NCI-H1436 treated with DMSO at 0.1 percent for 48 hours (cell line): ENCODE measurements at places on chromosomes 1 and 21.

DNA sequence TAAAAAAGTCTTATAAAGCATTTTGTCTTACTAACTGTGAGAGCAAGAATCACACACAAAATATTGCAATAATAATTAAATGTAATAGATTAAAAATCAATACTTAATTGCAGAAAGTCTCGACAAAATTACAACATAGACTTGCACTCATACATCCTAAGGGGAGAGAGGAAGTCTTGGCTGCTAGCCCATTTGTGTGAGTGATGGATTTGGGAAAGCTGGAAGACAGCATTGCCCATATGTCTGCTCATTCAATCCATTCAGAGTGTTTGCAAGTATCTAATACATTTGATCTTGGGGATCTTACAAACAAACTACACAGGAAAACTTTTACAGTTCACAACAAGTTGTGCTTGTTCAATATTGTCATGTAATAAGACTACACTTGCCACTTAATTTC, 140.5 kb downstream of the COL11A1 start:
- DNase-seq: no peak

- DNase-seq: no peak
Measured at GRCh38 chr1:234750922-234751627, 141.1 kb upstream of the IRF2BP2 start.

GRCh38 chr1:82919837-82920236, 1079.1 kb downstream of the TTLL7 start:
- no peak for DNase-seq

GRCh38 chr1:89941110-89941766, 53.7 kb upstream of the ZNF326 start:
- DNase-seq: no peak

DNA sequence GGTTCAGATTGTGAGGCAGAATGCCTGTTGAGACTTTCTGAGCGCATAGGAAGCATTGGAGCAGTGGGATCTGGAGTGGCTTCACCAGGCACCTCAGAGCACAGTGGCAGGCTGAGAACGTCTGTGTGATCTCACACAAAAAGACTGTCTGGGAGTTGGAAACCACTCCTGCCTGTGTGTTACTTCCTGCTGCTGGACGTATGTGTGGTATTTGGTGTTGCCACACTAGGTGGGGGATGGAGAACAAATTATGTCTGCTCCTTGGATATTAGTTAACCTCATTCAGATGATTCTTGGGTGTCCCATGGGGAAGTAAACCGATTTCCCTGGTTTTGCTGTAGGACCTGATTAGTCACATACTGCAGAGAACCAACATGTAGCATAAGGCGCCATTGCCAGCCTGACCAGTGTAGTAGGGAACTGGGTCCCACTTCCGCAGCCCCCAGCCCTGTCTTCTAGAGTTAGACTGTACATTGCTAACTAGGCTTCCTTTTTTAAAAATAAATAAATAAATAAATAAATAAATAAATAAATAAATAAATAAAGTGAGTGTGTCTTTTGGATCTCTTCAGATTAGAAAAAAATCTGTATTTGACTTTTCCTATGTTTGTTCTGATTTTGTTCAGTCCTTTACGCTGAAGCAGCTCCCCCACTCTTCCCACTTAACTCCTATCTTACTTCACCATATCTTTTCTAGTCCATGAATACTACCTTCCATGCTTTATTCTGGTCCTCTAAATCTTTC, 26.9 kb downstream of the UCK2 start:
- DNase-seq: no peak

GRCh38 chr21:17416139-17416538, 96.7 kb upstream of the CXADR start:
- DNase-seq: no peak

DNA sequence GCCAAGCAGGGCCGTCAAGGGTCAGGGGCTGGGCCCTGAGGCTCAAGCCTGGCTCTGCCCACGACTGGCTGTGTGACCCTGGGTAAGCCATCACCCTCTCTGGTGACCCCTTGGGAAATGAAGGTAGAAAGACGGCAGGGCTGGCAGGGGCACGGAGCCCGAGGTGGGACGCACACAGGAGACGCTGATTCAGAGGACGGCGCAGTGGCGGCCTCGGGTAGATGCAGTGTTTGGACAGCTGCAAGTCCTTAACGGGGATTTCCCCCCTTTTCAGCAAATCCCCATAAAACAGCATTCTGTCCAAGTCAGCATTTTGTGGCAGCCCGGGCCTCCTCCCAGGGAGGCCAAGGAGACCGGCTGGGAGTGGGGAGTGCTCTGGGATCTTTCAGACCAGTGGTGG, 16.7 kb downstream of the COL8A2 start:
- no peak for DNase-seq

DNA sequence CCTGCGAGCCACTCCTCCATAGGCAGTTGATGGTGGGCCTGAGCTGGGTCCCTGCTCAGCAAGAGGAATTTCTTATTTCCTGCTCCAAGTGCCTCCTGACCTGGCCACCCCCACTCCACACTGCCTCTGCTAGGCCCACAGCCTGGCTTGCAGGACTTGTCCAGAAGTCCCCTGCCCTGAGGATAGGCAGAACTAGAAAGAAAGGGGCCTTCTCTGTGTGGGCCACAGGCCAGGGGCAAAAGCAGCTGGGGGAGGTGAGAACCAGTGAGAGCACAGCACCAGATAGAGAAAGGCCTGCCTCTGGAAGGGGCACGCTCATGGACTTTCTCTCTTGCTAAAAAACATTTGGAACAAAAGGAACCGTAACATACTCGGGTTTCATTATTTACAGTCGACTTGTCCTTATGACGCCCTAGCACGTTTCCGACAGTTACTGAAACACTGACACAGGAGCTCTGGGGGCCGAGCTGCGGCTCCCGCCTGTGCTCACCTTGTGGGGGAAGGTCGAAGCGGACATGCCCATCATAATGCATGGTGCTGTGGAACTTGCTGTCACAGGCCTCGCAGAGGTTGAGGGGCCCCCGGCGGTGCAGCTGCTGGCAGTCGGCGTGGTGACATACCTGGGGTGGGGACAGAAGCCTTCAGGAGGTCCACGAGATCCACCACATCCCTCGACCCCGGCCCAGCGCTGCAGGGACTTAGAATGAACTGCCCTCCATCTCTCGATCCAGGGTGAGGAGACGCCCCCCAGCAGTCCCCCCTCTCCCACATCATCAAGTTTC, 11.3 kb upstream of the TNFRSF25 start:
- no peak for DNase-seq
